ENCODE measurements at places on chromosomes 2 and 18. TPM values are rescaled to one million over a fixed set of nuclear protein-coding genes. Genes with fewer than 3 reads are reported as not detected.

The RAB12 gene
- polyA plus RNA-seq: 46.8 TPM

The NETO1 gene
- 0.99 TPM for polyA plus RNA-seq

The NOSTRIN gene
- polyA plus RNA-seq: 12.4 TPM

The AGFG1 gene
- 52.6 TPM for polyA plus RNA-seq

The CPLX4 gene
- 0.27 TPM for polyA plus RNA-seq

The KCNF1 gene
- 0.79 TPM for polyA plus RNA-seq

The SLC38A11 gene
- polyA plus RNA-seq: 5.4 TPM

The MAP3K19 gene
- polyA plus RNA-seq: 0.63 TPM

The NEURL3 gene
- 3.3 TPM for polyA plus RNA-seq

The RGPD5 gene
- polyA plus RNA-seq: 31.7 TPM

The VIT gene
- polyA plus RNA-seq: not detected

The PCARE gene
- 0.05 TPM for polyA plus RNA-seq

The TBR1 gene
- not detected for polyA plus RNA-seq

The NPAS2 gene
- 14.9 TPM for polyA plus RNA-seq

The APCDD1 gene
- 105 TPM for polyA plus RNA-seq

The KCNK3 gene
- 4.1 TPM for polyA plus RNA-seq

The CPO gene
- 1.3 TPM for polyA plus RNA-seq

The ANO7 gene
- polyA plus RNA-seq: 0.85 TPM

The REG1B gene
- not detected for polyA plus RNA-seq

The ASXL3 gene
- polyA plus RNA-seq: 7.3 TPM

The FABP1 gene
- polyA plus RNA-seq: 27.5 TPM

The ACKR3 gene
- 54.6 TPM for polyA plus RNA-seq

The ADCYAP1 gene
- polyA plus RNA-seq: 0.08 TPM

The TRPM8 gene
- not detected for polyA plus RNA-seq

The PTPRN gene
- polyA plus RNA-seq: 0.09 TPM

The PSMA8 gene
- not detected for polyA plus RNA-seq

The FAM110C gene
- polyA plus RNA-seq: 1.3 TPM

The SYT4 gene
- polyA plus RNA-seq: 1.0 TPM

The XIRP2 gene
- polyA plus RNA-seq: 0.15 TPM

The SELENOI gene
- 11.5 TPM for polyA plus RNA-seq

The GPR75 gene
- 3.9 TPM for polyA plus RNA-seq

The UGT1A1 gene
- 0.09 TPM for polyA plus RNA-seq

The MYO5B gene
- polyA plus RNA-seq: 27.3 TPM

The KATNAL2 gene
- 12.6 TPM for polyA plus RNA-seq

The CACNB4 gene
- 3.1 TPM for polyA plus RNA-seq

The FBXO48 gene
- 1.4 TPM for polyA plus RNA-seq

The RIT2 gene
- 0.14 TPM for polyA plus RNA-seq

The CNDP1 gene
- 0.86 TPM for polyA plus RNA-seq

The HOXD13 gene
- polyA plus RNA-seq: 0.10 TPM

The VAPA gene
- polyA plus RNA-seq: 207 TPM

The FIGN gene
- polyA plus RNA-seq: 11.0 TPM

The OR6B2 gene
- polyA plus RNA-seq: not detected

The SCN1A gene
- polyA plus RNA-seq: 0.15 TPM

The RAX gene
- polyA plus RNA-seq: not detected

The INHA gene
- polyA plus RNA-seq: 1.5 TPM

The NR4A2 gene
- 0.73 TPM for polyA plus RNA-seq

The B4GALT6 gene
- polyA plus RNA-seq: 14.7 TPM

The ACMSD gene
- 30.5 TPM for polyA plus RNA-seq

The IL36A gene
- polyA plus RNA-seq: not detected

The IL36B gene
- not detected for polyA plus RNA-seq

The ANTXR1 gene
- polyA plus RNA-seq: 70.5 TPM

The UGT1A8 gene
- not detected for polyA plus RNA-seq

The CXCR2 gene
- 0.41 TPM for polyA plus RNA-seq

The PROKR1 gene
- polyA plus RNA-seq: 0.27 TPM

The FLACC1 gene
- 2.3 TPM for polyA plus RNA-seq

The SH3RF3 gene
- 4.9 TPM for polyA plus RNA-seq

The AGXT gene
- polyA plus RNA-seq: not detected

The CDK5R2 gene
- 0.14 TPM for polyA plus RNA-seq

The CYS1 gene
- polyA plus RNA-seq: 100 TPM

The ZNF514 gene
- polyA plus RNA-seq: 42.7 TPM

Data from left renal pelvis (tissue), 4 donors.